H1 (cell line): ENCODE measurements at places on chromosomes 6 and 20.

- DNase-seq, result no peak
Observed at GRCh38 chr6:6386010-6386409, 65.5 kb upstream of the F13A1 start.

DNA sequence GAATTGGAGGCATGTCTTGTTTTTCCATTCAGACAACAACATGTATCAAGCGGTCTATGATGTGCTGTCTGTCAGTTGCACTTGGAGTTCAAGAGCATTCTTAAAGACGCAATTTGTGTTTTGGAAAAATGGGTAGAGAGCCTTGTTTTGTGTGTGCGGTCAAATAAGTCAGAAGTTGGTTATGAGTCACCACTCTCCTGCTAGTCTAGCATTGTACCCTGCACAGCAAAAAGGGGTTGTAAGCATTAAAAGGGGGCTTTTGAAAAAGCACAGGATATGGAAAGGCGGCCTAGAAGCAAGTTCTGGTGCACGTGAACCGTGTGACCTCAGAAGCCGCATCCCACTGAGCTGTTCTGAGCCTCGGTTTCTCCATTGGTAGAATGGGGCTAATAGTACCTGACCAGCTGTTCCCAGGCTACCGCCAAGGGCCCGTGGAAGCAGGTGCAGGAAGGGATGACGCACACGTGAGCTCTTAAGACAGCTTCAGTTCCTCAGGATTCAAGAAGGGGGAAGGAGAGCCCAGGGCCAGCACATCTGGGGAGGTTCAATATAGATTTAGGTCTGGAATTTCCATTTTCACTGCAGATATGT, 61.6 kb upstream of the SNX9 start:
- no peak for DNase-seq

GRCh38 chr20:62293111-62293784, 9.5 kb upstream of the ADRM1 start:
- DNase-seq, result no peak

DNA sequence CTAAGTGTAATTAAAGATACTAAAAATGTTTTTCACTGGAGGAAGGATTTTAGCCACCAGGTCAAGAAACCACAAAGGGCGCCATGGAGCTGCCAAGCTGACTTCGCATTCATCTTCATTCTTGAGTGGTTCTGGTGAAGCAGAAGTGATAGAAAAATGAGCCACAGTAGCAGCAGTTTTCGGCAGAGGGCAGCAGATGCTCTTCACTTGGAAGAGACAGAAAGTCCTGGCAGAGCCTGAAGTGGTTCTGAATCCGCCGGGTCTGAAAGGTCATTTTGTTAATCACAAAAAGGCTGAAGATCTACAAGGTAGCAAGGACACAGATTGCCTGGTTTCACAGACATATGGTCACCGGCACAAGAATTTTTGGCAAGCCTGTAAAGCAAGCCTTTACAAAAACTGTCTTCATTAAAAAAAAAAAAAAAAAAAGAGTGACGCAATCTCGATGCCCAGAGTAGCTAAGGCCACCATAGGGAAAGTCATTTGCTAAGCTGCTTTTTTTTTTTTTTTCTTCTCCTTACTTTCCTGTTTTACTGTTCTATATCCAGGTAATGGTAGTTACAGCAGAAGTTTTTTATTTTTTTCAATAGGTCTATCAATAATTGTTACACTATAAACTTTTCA, 345.1 kb upstream of the AGPAT4 start:
- peak; percentile 31 for DNase-seq

DNA sequence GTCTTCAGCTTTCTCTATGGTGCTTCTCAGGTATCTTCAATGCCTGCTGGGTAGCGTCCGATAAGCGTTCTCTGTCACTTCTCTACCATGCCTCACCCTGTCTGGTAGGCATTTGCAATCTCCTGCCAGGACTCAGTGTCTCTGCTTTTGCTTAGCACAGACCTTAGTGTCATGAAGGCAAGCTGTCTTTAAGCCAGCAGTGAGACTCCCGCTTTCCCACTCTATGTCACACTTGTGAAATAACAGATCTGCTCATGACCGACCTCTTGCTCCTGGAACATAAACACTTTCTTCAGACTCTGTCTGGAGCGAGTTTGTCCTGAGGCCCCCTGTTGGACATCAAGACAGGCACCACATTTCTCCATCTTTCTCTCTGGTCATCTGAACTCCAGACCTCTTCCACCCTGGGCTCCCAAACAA, 17.0 kb downstream of the ADGRB3 start:
- DNase-seq, result no peak

- no peak for DNase-seq
Observed at GRCh38 chr6:56268266-56268665, 20.9 kb upstream of the COL21A1 start.

DNA sequence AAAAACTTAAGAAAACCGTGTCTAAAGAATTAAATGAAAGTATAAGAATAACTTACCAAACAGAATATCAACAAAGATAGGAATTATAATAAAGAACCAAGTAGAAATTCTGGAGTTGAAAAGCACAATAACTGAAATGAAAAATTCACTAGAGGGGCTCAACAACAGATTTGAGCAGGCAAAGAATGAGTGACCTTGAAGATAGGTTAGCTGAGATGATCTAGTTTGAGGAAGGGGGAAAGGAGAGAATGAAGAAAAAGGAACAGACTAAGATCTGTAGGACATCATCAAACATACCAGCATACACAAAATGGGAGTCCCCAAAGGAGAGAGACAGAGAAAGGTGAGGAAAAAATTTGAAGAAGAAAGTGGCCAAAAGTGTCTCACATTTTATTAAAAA, 37.7 kb upstream of the TULP1 start:
- no peak for DNase-seq

- DNase-seq, result no peak
Observed at GRCh38 chr6:142276256-142276655, 25.6 kb upstream of the ADGRG6 start.

DNA sequence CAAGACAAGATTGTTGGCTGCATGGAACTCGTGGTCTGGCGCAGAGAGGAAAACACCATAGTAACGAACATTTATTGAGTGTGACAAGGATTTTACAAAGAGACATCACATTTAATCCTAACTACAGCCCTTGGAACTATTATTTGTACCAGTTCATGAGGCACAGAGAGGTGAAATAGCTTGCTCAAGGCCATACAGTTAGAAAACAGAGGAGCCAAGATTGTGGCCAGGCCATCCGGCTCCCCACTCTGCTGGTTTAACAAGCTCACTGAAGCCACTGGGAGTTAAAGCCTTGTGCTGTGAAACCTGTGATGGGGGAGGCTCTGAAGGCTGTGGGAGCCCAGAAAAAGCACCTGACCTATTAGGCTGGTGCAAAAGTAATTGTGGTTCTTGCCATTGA, 74.9 kb upstream of the ZNFX1 start:
- no peak for DNase-seq

DNA sequence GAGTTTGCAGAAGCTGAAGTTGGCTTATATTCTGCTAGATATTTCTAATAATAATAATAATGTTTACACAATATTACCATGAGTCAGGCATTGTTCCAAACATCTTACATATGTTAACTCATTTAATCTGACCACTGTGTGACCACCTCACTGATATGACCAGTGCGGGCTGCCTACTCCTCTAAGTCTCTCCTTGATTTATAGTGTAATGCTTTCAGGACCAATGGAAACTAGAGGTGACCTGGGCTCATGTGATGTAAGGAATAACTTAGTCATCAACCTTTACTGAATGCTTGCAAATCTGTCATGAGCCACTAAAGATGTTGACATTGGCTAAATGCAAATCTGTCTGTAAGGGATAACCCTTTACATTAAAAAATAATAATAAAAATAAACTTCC, 51.1 kb upstream of the GPR6 start:
- DNase-seq, result no peak

- no peak for DNase-seq
Observed at GRCh38 chr20:44467289-44467883, 8.3 kb upstream of the TTPAL start.

DNA sequence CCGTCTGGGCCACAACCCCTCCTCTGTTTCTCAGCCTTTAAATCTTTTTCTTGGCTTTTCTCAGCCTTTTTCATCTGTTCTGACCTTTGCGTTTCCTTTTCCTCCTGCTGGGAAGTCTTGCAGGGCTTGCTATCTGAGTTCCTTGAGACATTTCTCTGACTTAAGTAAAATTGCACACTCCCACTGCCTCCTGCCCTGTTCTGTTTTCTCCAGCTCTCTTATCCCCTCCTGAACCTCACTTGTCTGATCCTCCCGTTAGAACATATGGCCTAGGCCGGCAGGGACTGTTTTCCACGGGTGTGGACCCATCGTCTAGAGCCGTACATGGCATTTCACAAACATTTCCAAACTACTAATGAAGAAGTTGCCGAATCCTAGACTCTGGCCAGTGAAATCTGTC, 63.0 kb downstream of the ARID1B start:
- no peak for DNase-seq

DNA sequence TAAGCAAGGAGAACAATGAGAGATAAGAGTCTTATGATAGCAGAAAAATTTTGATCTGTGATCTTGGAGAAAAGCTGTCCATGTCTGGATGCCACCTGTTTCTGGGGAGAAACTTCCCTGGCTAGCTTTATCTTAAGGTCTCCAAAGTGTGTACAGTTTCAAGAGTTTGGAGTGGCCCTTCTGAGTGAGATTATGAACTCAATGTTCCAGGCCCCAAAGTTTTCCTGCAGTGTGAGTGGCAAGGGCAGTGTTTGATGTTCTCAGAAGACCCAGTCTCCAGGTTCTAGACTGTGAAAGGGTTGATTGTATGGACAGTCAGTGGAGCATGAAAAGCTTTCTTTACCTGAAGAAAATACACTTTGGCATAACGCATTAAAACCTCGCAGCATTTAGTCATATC, 121.7 kb downstream of the OLIG3 start:
- no peak for DNase-seq

DNA sequence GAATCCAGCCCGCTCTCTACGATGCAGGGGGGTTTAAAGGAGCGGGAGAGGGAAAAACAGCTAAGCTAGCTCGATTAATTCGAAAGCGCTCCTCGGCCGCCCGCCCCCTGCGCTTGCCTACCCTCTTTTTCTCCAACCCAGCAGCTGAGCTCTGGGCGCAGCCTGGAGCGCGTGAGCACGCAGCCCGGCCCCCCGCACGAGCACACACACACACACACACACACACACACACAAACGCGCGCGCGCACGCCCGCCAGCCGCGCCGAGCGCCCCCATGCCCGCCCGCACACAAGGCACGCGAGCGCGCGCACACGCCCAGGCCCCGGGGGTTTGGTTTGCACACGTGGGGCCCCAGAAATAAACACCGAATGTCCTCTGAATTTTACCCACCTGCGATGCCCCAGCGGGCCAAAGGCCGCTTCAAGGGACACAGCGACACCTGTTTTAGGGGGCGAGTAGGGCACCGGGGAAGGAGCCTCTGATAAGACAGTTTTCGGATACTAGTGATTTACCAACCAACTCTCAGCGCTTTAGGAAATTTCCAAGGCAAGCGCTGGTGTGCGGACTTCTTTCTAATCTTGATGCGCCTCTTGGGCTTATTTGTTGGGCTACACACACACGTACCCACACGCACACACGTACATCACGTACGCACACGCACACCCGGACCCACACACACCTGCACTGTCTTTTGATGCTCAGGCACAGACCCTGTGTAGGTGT, 802 bp upstream of the NRN1 start:
- peak; percentile 73 for DNase-seq

- no peak for DNase-seq
Observed at GRCh38 chr6:30037182-30037788, 23.8 kb upstream of the POLR1H start.

DNA sequence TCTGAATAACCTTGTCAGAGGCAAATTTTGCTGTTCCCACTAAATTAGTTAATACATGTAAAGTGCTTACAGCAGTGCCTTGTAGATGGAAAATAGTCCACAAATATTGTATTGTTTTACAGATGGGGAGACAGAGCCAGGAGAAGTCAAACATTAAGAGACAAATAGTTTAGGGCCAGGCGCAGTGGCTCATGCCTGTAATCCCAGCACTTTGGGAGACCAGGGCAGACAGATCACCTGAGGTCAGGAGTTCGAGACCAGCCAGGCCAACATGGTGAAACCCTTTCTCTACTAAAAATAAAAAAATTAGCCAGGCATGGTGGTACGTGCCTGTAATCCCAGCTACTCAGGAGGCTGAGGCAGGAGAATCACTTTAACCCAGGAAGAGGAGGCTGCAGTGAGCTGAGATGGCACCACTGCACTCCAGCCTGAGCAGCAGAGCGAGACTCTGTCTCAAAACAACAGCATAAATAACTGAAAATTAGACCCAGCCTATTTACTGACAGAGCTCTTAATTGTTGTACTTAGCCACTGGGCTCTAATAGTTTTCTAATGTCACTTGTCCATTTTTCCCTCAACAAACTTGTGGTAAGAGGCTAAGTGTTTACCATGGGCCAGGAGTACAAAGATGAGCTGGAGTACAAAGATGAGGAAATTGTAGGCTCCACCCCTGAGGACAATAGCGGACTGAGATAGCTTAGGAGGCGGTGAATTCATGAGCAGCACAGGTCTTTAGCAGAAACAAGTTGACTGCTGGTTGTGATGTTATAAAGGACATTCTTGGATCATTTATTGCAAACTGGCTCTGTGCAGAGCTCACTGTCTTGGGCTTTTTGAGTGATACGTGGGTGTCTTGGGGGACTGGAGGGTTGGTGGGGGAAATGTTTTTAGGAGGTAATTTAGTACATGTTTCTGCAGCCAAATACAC, 6.4 kb downstream of the ZSWIM3 start:
- no peak for DNase-seq

- DNase-seq, result no peak
Observed at GRCh38 chr6:65707126-65707826, at the start of gene EYS. Gene EYS, minus strand, starts transcription at chr6:65707226. Its CDS starts 211,816 bp downstream, at chr6:65495410.

GRCh38 chr6:131116755-131117360, 18.4 kb upstream of the AKAP7 start:
- no peak for DNase-seq

DNA sequence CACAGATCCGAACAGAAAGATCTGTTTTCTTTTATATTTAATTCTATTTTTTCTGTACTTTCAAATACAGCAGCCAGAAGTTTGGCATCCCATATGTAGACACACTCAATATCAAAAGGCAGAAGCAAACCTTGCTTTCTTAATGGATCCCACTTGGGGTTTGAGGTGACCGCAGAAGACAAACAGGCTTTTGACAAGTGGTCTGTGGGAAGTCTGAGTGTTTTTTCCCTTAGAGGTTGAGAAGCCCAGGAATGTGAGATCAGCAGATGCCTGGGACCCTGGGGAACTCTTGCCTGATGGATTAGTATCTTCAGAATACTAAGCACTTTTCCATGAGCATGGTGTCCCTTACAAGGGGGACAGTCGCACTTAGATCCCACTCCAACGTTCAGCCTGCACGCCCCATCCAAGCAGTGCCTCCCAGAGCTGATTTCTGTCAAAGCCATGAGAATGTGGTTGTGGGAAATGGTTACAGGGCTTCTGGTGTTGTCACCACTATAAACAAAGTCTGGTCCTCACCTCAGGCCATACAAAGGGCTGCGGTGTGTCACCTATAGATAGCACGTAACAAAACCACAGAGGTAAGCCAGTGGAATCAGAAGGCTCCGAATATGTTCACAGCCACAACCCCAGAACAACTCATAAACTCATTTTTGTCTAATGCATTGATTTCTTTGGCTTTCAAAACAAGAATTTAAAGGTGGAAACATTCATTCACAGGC, 12.7 kb downstream of the IL17F start:
- no peak for DNase-seq
